Effector memory CD4-positive, alpha-beta T cell (primary cell): ENCODE measurements at places on chromosomes 7 and 10.

DNA sequence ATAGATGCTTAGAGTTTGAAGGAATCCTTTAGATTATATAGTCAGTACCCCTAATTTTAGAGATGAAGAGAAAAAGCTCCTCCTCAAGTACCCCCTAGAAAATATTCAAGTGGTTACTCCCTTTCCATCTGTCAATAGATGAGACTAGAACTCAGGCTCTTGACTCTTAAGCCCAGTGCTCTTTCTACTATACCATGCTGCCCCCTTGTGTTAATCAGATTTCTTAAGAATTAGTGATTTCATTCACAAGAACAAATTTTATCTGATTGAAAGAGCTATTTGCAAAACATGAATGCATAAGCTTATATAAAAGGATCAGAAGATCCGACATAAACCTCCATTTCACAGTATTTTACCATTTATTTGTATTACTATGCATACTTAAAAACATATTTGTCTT lies 179.3 kb downstream of the TFEC start:
- DNase-seq, result no peak

- DNase-seq, result no peak
These were observed 269.1 kb downstream of the ZMYND11 start for GRCh38 chr10:404346-404745.

DNA sequence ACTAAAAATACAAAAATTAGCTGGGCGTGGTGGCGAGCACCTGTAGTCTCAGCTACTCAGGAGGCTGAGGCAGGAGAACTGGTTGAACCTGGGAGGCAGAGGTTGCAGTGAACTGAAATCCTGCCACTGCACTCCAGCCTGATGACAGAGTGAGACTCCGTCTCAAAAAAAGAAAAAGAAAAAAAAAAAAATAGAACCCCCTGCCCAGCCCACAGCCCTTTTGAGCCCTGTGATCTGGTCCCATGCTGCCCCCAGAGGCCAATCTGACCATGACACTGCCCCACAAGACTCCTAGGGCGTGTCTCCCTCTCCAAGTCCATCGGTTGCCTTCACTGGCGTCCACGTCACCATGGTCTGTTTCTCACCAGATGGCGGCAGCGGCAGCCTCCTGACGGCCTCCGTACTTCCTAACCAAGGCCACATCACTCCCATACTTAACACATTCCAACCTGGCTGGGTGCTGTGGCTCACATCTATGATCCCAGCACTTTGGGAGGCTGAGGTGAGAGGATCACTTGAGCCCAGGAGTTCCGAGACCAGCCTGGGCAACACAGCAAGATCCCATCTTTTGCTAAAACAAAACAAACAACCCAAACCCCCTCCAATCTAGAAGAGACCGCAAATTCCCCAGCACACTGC lies 18.0 kb downstream of the STX1A start:
- no peak for DNase-seq

DNA sequence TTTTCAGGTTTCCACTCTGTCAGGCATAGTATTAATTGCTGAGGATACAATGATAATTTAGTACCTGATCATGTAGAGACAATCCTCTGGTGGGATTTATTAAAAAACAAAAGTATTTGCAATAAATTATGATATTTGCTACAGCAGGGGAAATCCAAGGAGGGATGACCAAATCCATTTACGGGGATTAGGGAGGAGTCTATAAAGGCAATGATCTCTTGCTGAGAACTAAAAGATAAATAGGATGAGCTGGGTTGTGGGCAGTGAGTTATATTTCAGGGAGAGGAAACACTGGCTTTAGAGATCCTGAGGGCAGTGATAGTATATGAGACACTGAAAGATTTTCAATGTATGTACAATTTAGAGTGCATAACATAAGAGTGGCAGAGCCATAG lies 305.5 kb downstream of the GPR37 start:
- no peak for DNase-seq

GRCh38 chr10:109835257-109835656 lies 88.1 kb downstream of the XPNPEP1 start:
- DNase-seq, result no peak
